Fibroblast of skin of abdomen (primary cell): ENCODE measurements at places on chromosomes 2 and 18.

DNA sequence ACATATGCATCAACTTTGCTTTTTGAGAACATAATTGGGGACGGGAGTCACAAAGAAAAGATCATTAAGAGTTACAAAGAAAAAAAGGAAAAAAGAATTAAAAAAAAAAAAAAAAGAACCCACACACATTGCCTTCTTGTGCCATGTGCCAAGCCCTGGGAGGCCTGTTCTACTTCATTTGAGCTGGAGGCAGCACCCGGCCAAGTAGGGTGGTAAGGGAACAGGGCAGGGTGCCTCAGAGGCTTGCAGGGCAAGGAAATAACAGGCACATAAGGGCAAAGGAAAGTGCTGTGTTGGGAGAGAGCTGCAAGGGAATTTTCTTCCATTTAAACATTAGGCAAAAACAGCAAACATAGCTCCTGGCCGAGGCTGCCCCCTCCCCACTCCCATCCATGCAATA is 418.0 kb downstream of the TMEM182 start:
- no peak for DNase-seq

GRCh38 chr2:44642123-44642857 is 280.5 kb downstream of the CAMKMT start:
- DNase-seq: no peak

DNA sequence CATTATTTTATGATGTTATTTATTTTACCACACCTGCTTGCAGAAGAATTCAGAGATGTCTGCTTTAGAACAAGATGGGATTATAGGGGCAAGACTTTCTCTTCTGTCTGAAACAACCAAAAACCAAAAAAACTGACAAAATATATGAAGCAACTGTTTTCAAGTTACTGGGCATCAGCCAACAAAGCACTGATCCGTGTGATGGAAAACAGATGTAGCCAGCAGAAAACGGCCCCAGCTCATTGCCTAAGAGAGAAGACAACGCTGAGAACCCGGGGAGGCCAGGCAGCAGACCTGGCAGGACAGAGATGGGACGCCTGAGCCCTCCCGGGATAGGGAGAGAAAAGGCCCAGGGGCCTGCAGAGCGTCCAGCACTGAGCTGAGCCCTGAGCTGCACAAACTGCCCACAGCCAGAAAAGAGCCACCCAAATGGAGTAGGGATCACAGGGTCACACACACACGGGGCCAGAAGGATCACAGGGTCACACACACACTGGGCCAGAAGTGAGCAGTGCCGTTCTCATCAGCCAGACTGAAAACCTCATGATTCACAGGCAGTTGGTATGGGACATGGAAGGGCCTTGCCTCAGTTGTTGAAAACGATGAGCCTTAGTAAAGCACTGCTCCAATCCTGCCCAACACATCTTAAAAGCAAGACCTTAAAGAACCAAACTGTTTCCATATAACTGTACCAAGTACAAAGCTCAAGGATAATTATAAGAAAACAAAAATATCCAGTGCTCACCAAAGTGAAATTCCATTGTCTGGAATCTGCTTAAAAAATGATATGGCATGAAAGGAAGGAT is 12.1 kb downstream of the PXDN start:
- DNase-seq: peak; percentile 98

- no peak for DNase-seq
Measured at GRCh38 chr18:11736656-11737055, 47.6 kb downstream of the GNAL start.

DNA sequence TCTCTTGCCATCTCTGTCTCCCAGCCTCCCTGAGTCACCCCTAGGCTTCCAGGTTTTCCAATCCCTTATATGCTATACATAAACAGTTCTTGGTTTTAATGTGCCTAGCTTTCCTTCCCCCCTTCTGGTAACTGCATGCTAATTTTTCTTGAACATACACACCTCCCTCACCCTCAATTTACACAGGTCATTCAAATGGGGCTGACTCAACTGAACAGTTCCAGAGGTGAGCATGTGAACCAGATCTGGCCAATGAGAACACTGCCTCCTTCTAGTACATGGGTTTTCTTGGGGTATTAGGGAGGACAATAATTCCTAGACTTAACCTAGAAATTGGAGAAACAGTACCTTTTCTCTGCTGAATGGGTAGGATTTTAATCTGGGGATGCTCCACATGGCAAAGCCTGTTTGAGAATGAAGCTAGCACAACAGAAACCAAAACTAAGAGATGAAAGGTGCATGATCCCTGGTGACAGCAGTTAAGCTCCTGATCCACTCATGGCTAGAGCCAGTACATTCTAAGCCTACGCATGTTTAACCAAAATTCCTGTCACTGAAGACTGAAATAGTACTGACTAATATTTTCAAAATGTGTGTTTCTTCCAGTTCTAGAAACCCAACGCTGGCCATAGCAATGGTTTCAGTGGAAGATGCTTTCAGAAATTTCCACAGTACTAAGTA is 11.8 kb downstream of the SLC25A12 start:
- DNase-seq: peak; percentile 3

DNA sequence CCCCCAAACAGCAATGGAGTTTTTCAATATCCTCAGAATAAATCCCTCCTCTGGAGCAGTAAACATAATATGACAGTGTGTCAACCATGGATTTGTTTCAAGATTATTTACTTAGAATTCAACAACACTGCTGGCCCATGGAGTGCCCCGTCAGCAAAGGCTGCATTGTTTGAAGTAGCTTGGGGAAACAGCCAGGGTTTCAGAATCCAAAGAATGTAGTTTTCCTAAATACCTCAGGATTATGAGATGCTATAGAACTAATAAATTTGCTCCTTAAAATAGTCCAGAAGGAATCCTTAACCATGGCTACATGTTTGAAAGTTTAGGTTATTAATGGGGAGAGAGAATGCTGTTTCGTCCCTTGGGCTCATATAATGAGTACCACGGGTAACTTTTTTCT is 13.1 kb upstream of the CETN1 start:
- peak; percentile 80 for DNase-seq

GRCh38 chr2:121284463-121285449 is at the start of gene TFCP2L1:
Gene TFCP2L1, minus strand, starts transcription at chr2:121285202. Its CDS starts 93 bp downstream, at chr2:121285109.
- DNase-seq: no peak

GRCh38 chr2:223041527-223042109 is 10.4 kb upstream of the KCNE4 start:
- peak; percentile 98 for DNase-seq

DNA sequence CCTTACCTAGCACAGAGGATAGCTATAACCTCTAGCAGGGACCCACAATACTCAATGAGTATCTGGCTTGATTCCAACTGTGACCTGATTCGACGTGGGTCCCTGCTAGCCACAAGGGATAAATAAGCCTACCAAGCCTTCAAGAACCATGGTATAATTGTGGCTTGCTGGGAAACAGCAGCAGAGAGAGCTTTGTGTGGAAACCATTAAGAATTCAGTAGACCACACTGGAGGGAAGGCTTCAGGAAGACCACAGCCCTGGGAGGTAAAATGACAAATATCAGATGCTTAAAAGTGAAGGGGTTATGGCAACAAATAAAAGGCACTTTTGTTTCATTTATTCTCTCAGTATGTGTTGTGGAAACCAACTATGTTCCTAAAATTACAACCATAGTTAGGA is 82.6 kb upstream of the WIPF1 start:
- no peak for DNase-seq

DNA sequence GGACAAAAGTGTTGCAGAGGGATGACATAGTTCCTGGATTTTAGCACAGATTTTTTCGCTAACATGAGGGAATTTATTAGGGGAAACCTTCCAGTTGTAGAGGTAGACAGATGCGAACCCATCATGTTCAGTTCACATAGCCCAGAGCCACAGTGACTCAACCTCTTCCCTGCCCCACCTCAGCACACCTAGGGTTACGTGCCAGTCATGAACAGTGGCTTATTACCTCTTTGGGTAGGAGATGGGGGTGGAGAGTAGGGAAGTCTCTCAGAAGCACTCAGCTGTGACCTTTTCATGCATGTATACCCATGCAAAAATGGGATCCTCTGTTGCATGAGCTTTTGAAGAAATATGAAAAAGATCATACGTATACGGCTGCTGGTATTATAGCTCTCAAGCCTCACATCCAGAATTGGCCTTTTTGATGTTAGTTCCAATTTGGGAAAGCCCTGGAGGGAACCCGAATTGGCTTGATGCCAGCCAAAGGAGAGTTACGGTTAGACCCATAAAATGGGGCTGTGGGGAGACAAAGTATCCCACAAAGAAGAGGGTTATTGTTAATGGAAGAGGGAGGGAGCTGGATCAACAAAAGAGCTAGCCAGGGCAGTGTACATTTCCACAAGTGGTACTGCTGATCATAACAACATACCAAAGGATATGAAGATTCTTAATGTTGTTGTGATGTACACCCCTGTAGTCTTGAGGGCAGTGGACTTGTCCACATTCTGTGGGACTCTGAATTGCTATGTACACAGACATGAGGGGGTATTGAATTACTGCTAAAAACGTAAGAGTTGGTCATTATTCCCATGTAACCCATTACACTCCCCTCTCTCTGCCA is 4.9 kb downstream of the TANC1 start:
- peak; percentile 24 for DNase-seq

- no peak for DNase-seq
Measured at GRCh38 chr2:224968051-224968450, 74.2 kb downstream of the DOCK10 start.

DNA sequence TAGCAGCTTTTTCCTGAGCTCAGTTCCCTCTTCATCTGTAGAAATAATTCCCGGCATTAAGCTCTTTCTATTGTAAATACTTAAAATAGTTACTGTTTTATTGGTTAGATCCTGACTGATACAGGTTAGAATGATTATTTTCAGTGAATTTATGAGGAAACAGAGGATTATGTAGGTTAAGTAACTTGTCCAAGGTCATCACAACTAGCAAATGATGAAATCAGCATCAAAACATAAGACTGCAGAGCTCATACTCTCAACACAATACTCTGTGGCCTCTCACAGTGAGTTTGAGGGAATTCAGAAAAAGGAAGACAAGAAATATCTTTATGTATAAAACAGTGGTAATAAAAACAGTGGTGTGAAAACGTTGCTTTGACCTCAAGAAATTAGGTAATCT is 113.2 kb upstream of the DLX2 start:
- no peak for DNase-seq

DNA sequence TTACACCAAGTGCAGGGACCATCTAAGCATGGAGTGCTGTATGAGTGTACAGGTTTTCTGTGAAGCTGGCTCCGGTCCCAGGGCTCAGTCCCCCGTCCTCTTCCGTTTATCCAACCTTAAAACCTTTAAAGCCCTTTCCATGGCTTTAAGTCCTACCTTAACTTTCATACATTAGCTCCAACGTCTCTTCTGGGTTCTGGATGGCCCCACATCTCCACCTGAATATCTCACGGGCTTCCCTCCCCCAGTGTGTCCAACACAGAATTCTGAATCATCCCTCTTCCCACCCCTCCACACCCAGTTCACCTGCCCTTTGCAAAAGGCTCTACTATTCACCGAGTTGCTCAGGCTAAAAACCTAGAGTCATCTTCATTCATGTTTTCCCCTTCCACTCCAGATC is 12.8 kb downstream of the ARHGAP25 start:
- no peak for DNase-seq

- peak; percentile 67 for DNase-seq
Measured at GRCh38 chr2:199973703-199974102, 18.3 kb downstream of the MAIP1 start.

GRCh38 chr2:195304310-195304709 is 352.7 kb upstream of the SLC39A10 start:
- DNase-seq: no peak

- DNase-seq: no peak
Measured at GRCh38 chr2:239146741-239147181, 254.1 kb downstream of the HDAC4 start.

DNA sequence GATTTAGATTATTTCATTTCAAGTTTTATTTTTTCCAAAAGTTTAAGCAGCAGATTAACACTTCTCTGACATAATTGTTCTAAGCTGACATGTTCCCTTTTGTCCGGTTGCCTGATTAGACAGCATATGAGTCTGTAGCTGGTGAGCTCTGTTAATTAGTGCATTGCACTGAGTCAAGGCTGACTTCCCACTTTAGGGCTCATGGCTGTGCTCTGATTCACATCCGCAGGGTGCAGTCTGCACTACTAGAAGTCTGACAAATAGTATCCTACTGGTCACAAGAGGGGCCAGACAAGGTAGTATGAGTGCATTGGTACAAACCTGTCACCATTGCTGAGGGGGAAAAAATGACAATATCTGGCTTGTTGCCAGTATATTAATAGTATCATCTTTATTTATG is 443.9 kb upstream of the ZNF804A start:
- peak; percentile 79 for DNase-seq

DNA sequence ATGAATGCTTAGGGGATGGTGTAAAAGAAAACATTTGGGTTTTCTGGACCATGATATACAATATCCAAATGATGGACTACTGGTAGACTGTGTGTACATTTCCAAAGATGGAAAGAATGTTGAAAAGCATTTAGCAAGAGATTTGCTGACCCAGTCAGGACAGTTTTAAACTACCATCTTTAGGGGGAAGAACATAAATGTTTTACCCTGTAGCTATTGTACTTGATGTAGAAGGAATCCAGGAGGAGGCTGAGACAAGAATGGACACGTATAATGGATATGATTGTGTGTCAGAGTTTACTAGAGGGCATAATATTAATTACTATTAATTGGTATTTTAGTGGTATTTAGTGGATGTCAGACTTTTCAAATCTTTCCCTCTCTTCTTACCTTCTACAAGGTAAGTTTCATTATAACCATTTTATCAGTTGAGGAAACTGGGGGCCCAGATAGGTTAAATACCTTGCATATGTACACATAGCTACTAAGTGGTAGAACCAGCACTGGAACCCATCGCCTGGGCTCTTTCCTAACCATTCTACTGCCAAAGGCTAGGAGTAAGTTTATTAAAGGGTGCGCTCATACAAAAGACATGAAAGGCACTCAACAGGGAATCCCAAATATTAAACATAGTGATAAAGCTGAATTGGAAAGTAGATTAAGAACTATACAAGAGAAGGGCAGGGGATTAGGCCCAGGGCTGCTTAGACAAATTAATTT is 8.9 kb downstream of the TACR1 start:
- no peak for DNase-seq

GRCh38 chr2:63865159-63865799 is 23.6 kb downstream of the UGP2 start:
- peak; percentile 51 for DNase-seq

DNA sequence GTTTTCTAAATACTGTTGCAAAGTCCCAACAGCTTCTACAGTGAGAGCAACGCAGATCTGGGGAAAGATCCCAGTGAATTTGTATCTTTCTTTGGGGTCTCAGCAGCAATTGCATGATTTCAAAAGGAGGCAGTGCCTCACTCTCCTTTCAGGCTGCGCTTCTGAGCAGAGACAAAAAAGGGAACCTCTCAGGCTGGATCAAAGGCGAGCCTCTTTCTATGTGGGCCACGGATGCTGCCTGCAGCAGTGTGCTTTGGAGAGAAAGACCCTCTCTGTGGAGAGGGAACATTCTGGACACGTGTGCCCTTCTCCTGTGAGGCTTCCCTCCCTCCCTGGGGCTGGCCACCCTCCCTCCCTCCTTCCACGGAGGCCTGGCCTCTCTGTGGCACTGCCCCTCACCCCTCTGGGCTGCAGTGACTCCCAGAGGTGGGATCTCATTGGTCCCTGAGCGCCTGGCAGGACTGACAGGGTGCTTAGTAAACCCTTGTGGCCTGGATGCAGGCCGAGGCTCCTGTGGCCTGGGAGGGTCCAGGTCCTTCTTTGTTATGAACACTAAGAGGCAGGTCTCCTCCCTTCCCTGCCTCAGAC is 21.6 kb upstream of the PDIA6 start:
- no peak for DNase-seq
